ENCODE measurements at places on chromosomes 11 and 22.
A peak's percentile ranks its signal among the peaks of the same experiment; 100 is the strongest.

GRCh38 chr11:63667995-63668795 is 3.0 kb downstream of the ATL3 start:
- DNase-seq, result no peak
- no peaks in the 10 kb centered on the region for H3K27me3 ChIP-seq

DNA sequence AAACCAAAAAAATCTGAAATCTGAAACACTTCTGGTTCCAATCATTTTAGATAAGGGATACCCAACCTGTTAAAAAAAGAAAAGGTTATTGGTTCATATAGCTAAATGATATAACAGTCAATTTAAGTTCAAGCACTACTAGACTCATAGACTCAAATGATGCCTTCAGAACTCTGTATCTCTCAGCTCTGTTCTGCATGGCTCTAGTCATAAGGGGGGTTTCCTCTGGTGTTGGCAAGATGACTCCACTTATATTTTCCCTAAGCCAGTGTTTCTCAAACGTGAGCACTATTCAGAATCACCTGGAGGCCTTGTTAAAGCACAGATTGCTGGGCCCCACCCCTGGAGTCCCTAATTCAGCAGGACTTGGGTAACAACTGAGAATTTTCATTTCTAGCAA is 11.5 kb upstream of the RRAS2 start:
- no peak overlapping the region for H3K4me3 ChIP-seq
- H3K4me1 ChIP-seq, result peaks cover 28% of the 10 kb centered on the region
- H3K27ac ChIP-seq, result no peak overlapping the region
- H3K27me3 ChIP-seq, result no peaks in the 10 kb centered on the region
- DNase-seq, result no peak

- H3K4me1 ChIP-seq, result peaks cover under 1% of the 10 kb centered on the region
- H3K27ac ChIP-seq, result no peak overlapping the region
- H3K36me3 ChIP-seq, result no peaks in the 10 kb centered on the region
- no peak overlapping the region for H3K4me3 ChIP-seq
- no peaks in the 10 kb centered on the region for H3K27me3 ChIP-seq
- DNase-seq, result peak; percentile 60
These were observed 25.6 kb downstream of the OR2AG2 start for GRCh38 chr11:6746086-6746618.

- no peak overlapping the region for H3K4me3 ChIP-seq
- no peaks in the 10 kb centered on the region for H3K27me3 ChIP-seq
- H3K27ac ChIP-seq, result no peak overlapping the region
These were observed 7.7 kb downstream of the PITPNB start for GRCh38 chr22:27911330-27911729.

DNA sequence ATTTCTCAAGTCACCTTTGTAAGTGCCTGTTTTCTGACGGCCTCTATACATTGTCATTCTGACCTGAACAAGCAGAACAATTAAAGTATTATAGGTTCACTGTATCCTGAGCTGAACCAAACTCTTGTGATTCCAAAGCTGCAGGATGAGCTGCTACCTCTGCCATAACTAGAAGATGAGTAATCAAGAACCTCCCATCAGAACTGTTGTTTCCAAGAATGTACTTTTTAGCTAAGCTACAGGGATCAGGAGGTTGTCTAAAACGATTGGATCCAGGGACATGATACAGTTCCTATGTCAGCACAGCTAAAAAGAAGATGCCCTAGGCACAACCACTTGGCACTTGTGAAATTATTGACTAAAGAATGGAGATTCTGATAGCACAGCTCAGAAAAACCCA is 288.4 kb upstream of the CCDC90B start:
- H3K27ac ChIP-seq, result no peak overlapping the region
- peaks cover 13% of the 10 kb centered on the region for H3K27me3 ChIP-seq
- H3K36me3 ChIP-seq, result no peaks in the 10 kb centered on the region
- H3K4me3 ChIP-seq, result no peak overlapping the region

DNA sequence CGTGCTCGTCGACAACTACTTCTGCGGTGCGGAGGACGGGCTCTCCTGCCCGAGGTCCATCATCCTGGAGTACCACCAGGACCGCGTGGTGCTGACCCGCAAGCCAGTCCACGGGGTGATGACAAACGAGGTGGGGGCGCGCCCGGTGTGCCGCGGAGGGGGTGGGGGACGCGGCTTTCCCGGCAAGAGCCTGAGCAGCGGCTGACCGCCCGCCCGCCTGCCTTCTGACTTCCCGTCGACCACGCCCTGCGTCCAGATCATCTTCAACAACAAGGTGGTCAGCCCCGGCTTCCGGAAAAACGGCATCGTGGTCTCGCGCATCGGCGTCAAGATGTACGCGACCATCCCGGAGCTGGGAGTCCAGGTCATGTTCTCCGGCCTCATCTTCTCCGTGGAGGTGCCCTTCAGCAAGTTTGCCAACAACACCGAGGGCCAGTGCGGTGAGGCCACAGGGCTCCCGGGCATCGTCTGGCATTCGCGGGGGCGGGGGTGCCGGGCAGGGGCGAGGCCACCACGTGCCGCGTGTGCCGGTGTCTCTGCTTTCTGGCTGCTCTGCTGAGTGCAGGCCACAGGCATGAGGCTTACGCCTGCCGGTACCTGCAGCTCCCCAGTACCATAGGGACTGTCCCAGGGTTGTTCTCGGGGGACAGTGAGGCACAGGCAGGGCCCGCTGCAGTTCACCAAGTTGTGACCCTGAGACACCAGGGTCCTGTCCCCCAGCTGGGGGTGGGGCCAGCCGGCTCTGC is 28.5 kb upstream of the MUC5B start:
- no peaks in the 10 kb centered on the region for H3K4me1 ChIP-seq
- H3K27me3 ChIP-seq, result no peaks in the 10 kb centered on the region
- no peaks in the 10 kb centered on the region for H3K36me3 ChIP-seq
- no peak overlapping the region for H3K4me3 ChIP-seq
- H3K27ac ChIP-seq, result no peak overlapping the region

- no peak overlapping the region for H3K27ac ChIP-seq
- H3K36me3 ChIP-seq, result no peaks in the 10 kb centered on the region
- no peak for DNase-seq
- no peaks in the 10 kb centered on the region for H3K4me1 ChIP-seq
These were observed 25.0 kb upstream of the CREB3L1 start for GRCh38 chr11:46252373-46252914.

DNA sequence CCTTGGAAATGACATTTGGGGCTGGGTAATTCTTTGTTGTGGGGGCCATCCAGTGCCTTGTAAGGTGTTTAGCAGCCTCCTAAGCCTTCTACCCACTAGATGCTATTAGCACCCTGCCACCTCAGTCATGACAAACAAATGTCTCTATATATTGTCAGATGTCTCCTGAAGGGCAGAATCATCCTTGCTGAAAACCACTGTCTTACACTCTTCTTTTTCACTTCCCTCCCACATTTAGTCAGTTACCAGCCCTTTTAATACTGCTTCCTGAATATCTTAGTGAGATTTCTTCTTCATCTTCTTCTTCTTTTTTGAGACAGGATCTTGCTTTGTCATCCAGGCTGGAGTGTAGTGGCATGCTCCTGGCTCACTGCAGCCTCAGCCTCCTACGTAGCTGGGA is 33.1 kb downstream of the TNRC6B start:
- H3K36me3 ChIP-seq, result no peaks in the 10 kb centered on the region
- H3K27me3 ChIP-seq, result no peaks in the 10 kb centered on the region
- peaks cover 85% of the 10 kb centered on the region for H3K4me1 ChIP-seq
- H3K27ac ChIP-seq, result no peak overlapping the region
- peak; percentile 60 for DNase-seq
- H3K4me3 ChIP-seq, result peak overlapping the region; percentile 50

- no peak for DNase-seq
- no peak overlapping the region for H3K27ac ChIP-seq
- no peaks in the 10 kb centered on the region for H3K36me3 ChIP-seq
- H3K27me3 ChIP-seq, result no peaks in the 10 kb centered on the region
- no peak overlapping the region for H3K4me3 ChIP-seq
- peaks cover 44% of the 10 kb centered on the region for H3K4me1 ChIP-seq
These were observed 2.8 kb downstream of the C11orf71 start for GRCh38 chr11:114397349-114397982.

GRCh38 chr22:26617271-26618199 is at the start of gene CRYBB1:
Gene CRYBB1, minus strand, starts transcription at chr22:26618027. Its CDS starts 1,708 bp downstream, at chr22:26616319.
- H3K27ac ChIP-seq, result no peak within 1 kb of the TSS
- peaks cover 31% of the 10 kb centered on the region for H3K4me1 ChIP-seq
- peak within 1 kb of the TSS; percentile 37 for H3K4me3 ChIP-seq
- no peak for DNase-seq

DNA sequence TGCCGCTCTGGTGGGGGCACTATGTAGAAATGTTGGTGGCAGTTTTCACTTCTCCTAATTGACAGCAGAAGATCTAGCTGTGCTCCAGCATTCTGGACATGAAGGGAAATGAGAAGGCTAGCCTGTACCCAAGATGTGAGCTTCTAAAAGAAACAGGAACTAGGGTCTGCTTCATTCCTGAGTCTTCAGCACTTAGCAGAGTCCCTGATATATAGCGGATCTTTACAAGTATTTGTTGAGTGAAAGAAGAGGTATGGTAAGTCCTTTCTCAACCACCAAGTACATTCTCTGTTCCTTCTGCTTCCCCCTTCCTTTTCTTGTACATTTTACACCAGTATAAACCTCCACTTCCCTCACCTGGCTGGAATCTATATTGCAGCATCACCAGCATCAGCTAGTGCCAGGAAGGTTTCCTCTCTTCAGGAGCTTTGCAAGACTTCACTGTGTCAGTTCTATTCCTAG is 408.3 kb upstream of the CADM1 start:
- no peaks in the 10 kb centered on the region for H3K36me3 ChIP-seq
- no peak overlapping the region for H3K27ac ChIP-seq
- peak overlapping the region; percentile 22 for H3K4me3 ChIP-seq
- H3K4me1 ChIP-seq, result no peaks in the 10 kb centered on the region
- no peaks in the 10 kb centered on the region for H3K27me3 ChIP-seq

DNA sequence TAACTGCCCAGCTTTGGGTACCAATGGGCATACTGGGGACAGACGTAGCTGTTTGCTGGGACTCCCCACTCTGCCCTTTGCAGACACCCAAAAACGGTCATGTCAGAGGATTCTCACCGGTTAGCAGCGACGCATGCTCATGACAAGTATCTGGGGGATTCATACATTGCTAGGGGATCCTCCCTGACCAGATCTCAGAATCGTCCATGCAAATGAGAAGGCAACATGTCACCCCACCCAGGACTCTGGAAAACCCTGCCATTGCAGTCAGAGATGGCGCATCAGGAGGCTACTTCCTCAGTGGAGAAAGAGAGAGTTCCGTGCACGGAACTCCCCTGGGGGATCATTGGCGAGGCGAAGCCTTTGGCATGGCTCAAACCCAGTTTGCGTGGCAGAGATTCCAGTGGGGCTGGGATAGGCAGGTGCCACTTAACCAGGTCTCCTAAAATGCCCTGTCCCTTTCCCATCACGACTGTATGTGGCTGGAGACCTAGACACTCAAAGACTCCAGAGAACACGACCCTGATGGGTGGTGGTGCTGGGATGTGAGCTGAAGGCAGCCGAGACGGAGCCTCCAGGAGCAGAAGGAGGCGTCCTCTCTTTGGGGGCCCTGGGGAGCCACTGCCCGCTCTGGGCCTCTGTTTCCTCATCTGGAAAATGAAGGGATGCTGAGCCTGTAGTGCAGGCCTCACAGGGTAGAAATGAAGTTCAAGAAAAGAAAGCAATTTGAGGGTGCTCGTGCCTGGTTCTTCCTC is 4.9 kb downstream of the RGL4 start:
- H3K27ac ChIP-seq, result peak overlapping the region; percentile 96
- H3K4me1 ChIP-seq, result peaks cover 27% of the 10 kb centered on the region

DNA sequence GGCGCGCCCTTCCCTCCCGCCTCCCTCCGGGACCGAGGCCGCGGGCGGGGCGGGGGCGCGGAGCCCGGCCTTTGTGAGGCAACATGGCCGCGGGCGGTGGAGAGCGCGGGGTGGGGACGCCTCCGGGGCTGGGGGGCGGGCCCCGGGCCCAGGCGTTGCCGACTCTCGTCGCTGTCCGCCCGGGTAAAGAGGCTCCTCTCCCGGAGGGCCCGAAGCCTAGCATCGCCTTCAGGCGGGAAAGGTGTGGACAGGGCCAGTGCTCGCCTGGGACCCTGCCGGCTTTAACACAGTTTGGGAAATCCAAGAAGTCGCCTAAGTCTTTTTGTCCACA is 369 bp downstream of the DGCR8 start:
- H3K4me1 ChIP-seq, result peaks cover 32% of the 10 kb centered on the region
- H3K4me3 ChIP-seq, result peak overlapping the region; percentile 79
- H3K36me3 ChIP-seq, result no peaks in the 10 kb centered on the region
- H3K27ac ChIP-seq, result peak overlapping the region; percentile 90

DNA sequence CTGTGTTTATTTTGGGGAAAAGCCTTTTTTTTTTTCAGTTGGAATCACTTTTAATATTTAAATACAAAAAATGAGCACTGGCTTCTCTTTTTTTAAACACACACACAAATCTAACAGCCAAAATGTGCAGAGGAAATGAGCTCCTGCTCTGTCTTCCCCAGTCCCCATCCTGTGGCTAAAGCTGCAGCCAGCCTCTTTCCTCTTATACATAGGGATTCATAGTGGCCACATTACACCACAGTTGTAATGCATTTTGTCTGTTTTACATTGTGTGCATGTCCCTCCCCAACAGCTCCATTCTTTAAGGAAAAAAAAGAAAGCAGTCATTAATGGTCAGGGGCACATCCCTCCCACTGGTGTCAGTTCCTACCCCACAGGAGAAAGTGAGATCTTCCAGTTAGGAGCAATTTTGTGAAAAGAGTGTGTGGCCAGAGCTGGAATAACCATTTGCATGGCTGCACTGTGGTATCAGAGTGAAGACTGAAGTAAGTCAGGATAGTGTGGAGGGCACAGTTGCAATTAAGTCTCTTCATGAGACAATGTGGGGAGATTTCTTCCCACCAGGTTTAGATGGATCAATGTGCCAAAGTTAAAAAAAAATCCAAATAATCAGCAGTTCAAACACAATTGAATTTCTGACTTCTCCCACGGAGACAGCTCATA is 220.6 kb downstream of the TMEM135 start:
- DNase-seq, result no peak
- no peaks in the 10 kb centered on the region for H3K36me3 ChIP-seq
- H3K27me3 ChIP-seq, result no peaks in the 10 kb centered on the region
- no peak overlapping the region for H3K27ac ChIP-seq
- H3K4me3 ChIP-seq, result no peak overlapping the region
- peaks cover 13% of the 10 kb centered on the region for H3K4me1 ChIP-seq

GRCh38 chr11:6468712-6469495 is 4.8 kb downstream of the TRIM3 start:
- H3K4me3 ChIP-seq, result no peak overlapping the region
- H3K27ac ChIP-seq, result no peak overlapping the region
- H3K27me3 ChIP-seq, result no peaks in the 10 kb centered on the region
- H3K36me3 ChIP-seq, result peaks cover 5% of the 10 kb centered on the region

GRCh38 chr22:45455621-45456020 is 42.1 kb downstream of the RIBC2 start:
- H3K4me3 ChIP-seq, result no peak overlapping the region
- no peaks in the 10 kb centered on the region for H3K36me3 ChIP-seq
- no peak overlapping the region for H3K27ac ChIP-seq

GRCh38 chr11:123700772-123701171 is 40.7 kb downstream of the ZNF202 start:
- H3K36me3 ChIP-seq, result no peaks in the 10 kb centered on the region
- H3K27me3 ChIP-seq, result peaks cover 10% of the 10 kb centered on the region
- peaks cover 7% of the 10 kb centered on the region for H3K4me1 ChIP-seq
- H3K4me3 ChIP-seq, result no peak overlapping the region
- no peak for DNase-seq
- H3K27ac ChIP-seq, result no peak overlapping the region
